ENCODE measurements at places on chromosomes 13 and 19.

DNA sequence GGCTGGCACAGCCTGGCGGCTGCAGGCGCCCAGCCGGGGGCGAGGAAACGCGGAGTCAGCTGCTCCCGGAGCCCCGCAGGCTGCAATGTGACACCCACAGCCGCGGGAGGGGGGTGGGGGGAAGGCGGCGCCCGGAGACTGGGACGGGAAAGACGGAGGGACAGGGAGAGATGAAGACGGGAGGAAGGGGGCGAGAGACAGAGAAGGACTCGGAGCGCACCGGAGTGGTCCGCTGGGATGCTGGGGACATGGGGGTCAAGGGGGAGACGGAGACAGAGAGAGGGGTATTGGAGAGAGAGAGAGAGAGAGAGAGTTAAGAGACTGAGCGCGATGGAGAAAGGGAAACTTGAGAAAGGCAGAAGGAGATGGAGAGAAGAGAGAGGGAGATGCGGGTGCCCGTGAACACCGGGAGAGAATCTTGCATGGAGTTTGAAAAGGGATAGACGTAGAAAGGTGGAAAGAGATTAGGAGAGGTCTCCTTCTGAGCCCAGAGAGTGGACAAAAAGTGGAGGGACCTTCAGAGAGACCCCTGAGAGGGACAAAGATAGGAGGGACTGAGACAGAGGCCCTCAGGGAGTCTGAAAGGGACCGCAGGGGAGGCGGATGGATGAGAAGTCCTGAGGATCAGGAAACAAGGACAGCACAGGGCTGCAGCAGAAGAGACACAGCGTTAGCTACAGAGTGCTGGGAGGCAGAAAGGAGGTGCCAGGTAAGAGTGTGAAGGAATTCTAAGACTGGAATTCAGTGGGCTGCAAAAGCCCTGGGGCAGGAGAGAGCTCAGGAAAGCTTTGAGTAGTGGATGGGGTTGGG is 1.0 kb downstream of the SCN1B start:
- DNase-seq = no peak

DNA sequence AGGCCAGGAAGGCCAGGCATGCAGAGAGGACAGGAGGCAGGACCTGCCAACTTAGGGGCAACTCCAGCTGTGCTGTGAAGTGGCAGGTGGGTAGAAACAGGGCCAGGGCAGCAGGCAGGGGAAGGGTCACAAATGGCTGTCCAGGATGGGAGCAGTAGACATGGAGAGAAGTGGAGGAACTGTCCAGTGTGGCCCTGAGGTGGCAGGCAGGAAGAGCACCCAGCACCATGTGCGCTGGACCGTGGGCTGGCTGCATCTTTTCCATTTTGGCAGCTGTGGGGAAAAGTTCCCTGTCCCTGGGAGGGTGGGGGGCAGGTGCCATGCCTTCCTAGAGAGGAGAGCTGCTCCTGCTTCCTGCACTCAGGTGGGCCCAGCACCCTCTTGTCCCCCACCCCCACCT is 13.8 kb downstream of the DEDD2 start:
- DNase-seq = no peak

DNA sequence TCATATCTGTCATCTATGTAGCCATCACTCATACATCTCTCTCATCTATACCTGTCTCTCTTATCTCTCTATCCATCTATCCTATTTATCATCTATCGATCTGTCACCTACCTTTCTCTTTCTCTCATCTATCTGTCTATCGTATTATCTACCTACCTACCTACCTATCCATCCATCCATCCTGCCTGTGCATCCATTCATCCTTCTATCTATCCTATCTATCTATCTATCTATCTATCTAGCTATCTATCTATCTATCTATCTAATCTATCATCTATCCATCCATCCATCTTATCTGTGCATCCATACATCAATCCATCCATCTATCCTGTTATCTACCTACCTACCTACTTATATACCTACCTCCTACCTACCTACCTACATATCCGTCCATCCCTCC is 44.6 kb upstream of the CYP4F8 start:
- DNase-seq = no peak

DNA sequence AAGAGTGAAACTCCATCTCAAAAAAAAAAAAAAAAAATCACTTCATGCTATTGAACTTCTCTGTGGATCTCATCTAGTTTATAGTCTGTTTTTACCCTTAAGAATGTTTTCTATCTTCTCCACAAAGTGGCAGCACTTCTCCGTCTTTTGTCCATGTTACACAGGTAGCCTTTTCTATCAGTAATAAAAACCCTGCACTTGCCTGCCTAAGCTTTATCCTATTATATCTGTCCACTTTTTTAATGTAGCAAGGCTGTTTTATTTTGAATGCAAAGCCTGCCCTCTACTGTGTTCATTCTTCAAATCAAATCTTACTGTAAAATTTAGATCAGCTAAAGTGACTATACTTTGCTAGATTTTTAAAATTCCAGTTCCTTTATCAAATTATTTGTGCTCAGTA is 124.0 kb downstream of the STOML3 start:
- no peak for DNase-seq

DNA sequence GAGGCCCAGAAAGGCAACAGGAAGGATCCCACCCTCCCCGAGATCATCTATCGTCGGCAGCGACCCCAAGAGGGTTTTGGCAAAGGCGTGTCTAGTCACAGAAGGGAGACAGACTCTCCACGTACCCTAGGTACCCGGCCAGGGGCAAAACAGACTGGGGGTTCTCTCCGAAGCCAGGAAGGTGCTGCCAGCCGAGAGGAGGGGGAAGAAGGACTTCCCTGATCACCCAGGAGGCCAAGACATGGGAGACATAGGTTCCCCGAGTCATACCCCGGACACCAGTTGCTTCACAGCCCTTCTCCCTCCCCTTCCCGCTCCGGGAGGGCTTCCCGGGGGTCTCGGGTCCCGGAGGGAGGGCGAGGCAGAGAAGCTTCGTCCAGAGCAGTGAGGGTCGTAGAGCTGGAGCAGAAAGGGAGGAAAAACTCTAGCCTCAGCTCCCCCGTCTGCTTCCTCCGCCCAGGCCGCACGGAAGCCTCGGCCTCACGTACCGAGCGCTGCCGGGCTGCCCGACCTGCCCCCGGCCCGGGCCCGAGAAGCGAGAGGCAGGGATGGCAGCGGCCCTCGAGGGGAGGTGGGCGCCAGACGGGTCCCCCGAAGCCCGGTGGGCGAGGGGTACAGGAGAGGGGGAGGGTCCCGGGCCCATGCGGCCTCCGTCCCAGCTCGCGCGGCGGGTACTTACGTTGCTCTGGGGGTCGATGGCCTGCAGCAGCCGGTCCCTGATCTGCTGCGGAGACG is 644 bp downstream of the MED26 start:
- peak; percentile 14 for DNase-seq
